ENCODE measurements at places on chromosomes 11 and 22.

DNA sequence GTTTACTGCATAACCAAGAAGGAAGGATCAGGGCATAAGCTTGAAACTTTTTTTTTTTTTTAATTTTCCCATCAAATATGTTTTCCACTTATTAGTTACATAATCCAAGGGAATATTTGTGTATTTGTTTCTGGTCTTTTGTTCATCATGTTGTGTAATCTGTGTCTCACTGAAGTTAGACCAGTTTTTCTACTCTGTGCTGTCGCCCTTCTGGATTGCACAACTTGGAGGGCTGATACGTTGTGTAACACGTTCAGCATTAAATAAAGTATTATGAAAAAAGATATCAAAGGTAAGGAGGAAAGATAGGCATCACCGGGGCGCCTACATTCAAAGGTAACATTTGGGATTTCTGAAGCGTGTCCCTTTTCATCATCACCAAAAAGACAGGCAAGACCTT lies 3.3 kb upstream of the E2F8 start:
- DNase-seq: no peak

- no peak for DNase-seq
Measured at GRCh38 chr11:63687845-63688244, 6.5 kb downstream of the RTN3 start.

- DNase-seq: no peak
Measured at GRCh38 chr11:46916286-46917108, 1.9 kb downstream of the LRP4 start.

DNA sequence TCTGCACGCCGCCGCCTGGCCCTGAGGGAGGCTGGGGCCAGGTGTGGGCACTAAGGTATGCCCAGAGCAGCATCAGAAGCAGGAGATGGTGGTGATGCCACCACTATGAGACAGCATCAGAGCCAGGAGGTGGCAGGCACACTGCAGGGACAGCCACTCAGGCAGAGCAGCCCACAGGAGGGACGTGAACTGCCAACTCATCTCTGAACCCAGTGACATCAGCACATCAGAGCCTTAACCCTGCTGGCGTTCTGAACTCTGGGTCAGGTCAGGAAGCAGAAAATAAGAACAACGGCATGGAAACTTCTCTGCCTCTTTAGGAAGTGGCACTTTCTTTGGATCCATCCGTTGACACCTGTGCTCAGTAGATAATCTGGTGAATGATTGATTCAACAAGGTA lies 14.7 kb upstream of the IFT27 start:
- DNase-seq: no peak

- no peak for DNase-seq
Measured at GRCh38 chr11:124533626-124534025, 9.8 kb downstream of the OR8B12 start.

GRCh38 chr11:126821827-126822226 lies 178.7 kb downstream of the KIRREL3 start:
- DNase-seq: no peak

GRCh38 chr11:96272529-96273222 lies 70.3 kb downstream of the MAML2 start:
- DNase-seq: no peak

DNA sequence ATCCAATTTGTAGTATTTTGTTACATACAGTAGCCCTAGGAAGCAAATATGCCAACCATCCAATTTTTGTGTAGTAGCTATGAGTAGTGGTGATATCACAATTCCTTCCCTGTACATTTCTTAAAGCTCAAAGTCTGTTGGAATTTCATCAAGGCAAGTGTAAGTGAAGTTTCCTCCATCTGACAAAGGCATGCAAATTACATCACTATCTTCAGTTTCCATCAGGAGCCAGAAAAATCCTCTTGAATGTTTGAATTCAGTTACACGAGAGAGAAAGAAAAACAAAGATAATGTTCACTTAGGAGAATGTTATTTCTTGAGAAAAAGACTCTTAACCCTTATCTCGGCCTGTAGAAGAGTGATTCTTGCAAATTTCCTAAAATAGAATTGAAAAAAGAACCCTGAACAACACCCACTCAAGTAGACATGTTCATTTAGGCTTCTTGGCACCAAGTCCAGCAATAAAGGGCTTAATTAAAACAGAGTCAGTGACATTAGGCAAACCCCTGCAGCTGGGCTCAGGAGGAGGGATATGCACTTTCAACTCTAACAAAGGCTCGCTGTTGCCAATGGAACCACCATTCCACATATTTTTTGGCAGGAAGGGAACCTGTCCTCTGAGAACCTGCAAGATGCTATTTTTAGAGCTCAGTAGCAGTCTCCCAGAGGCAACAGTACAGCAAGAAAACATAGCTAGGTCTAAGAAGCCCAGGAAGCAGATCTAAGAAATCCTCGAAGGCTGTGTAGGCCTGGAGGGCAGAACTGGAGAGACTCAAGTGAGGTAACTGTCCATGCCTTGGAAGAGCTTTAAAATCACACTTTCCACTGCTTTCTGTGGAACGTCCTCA lies 144.6 kb downstream of the CCDC81 start:
- no peak for DNase-seq
